ENCODE measurements at places on chromosomes 4 and X.
A peak's percentile ranks its signal among the peaks of the same experiment; 100 is the strongest.

GRCh38 chrX:74613370-74614092 lies 893 bp downstream of the RLIM start:
- DNase-seq, result peak; percentile 55

DNA sequence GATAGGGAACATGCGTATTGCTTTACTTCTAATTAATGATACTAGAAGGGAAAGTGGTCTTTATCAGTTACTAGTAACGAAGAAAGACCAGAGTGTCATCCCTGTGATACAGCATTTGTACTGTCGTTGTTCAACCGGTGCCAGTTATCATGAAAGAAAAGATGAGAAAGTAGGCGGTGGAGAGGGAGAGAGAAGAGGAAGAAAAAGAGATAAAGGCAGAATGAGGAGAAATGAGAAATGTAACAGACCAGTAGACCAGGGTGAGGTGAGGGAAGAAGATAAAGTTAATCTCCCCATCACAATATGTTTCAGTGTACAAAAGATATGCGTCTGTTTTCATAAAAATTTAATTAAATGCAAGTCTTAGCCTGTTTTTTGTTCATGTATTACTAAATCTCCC lies 135.2 kb upstream of the HPGD start:
- DNase-seq, result no peak

DNA sequence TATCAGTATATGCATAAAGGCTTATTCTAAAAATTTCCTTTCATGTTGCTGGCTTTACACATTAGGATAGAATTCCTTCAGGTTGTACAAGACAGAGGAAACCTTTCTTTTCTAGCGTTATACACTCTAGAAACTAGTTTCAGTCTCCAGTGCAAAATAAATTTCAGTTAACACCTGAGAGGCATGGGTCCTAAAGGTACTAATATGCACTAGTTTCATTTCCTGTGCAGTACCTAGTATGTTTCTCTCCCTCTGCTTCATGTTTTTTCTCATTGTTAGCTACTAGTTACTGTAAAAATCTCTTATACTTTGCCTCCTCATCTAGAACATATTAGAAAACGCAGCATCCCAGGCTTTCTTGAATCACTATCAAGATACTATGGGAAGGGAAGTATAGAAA lies 54.0 kb downstream of the SNX25 start:
- DNase-seq, result no peak

DNA sequence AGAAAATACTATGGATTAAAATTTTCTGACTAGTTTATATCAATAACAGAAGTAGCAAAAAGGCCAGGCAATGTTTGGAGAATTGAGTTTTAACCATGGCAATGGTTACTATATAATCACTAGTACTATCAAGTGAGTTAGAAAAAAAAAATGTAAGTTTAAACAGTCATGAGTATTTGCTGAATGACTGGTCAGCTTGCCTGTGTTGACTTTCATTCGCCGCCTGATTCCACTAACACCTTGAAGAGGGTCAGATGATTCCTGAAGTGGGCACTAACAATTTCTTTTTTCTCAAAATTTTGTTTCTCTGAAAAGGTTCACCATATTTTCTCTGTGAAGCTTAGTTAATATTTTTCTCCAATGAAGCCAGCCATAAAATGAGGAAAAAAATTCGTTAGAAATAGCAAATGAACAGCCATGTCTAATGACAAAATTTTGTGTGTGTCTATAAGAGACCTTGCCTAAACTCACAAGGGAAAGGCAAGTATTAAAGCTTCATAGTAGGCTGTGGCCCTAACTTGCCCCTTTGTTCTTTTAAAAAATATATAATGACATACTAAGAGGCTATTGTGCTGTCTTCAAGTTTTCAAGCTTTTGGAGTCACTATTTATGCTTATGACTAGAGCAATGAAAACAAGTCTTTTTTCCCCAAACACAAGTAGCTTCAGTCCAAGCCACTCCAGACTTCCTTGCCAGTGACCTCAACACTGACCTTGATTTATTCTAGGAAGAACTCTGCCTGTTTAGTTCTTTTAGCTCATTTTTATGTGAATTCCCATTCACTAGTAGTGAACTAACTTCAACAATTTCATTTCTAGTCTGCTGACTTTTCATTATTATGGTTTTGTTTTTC lies 18.4 kb upstream of the FHDC1 start:
- DNase-seq, result peak; percentile 93

DNA sequence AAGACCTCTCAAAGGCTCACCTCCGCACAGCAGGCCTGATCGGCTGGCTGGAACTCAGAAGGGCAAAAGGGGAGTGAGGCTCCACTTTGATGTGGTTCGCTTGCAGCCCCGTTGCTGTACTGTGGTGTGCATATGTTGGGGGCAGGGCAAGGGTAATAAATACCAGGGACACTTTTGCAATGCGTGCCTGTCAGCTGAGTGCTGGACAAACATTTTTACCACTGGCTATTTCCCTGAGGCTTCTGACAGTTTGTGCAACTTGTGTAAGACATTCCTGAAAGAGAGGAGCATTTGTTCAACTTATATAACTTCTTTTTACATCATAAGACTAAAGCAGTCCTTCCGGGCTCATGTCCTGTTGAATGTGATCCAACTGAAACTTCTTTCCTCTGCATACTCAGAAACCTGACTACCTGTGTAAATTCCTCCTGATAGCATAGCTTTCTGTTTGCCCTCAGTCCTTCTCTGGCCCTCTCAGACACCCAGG lies 82.3 kb downstream of the SPRY1 start:
- DNase-seq, result peak; percentile 82

- peak; percentile 28 for DNase-seq
Observed at GRCh38 chr4:45931154-45931553, 192.7 kb downstream of the GABRG1 start.

DNA sequence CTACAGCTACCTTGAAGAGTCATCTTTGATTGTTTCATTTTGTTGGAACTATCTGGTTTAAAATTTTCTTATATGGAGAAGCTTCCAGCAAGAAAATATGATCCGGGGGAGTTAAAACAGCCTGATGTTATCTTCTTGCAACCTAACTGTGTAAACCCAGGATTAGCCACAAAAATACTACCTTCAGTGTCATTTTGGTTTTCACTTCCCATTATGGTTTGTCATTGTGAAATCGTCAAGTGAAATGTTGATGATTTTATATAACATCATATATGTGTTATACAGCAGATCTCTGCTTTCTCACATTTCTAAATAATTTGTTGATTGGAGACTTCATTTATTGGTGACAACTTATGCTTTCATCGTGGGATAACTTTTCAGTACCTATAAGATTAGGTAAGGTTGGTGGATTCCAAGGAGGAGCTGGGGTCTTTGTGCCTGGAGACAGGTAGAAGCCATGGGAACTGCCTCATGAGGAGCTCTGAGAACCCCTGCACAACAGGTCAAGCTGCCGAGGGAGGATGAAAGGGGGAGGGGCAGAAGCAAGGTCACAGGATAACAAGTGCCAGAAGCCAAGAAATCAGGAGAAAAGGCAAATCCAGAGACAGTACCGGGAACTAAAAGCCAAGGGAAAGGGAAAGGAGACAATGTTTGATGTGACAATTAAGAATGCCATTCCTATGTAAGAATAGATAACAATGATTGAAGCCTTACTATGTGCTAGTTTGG lies 7.2 kb downstream of the ARHGAP24 start:
- DNase-seq, result no peak

DNA sequence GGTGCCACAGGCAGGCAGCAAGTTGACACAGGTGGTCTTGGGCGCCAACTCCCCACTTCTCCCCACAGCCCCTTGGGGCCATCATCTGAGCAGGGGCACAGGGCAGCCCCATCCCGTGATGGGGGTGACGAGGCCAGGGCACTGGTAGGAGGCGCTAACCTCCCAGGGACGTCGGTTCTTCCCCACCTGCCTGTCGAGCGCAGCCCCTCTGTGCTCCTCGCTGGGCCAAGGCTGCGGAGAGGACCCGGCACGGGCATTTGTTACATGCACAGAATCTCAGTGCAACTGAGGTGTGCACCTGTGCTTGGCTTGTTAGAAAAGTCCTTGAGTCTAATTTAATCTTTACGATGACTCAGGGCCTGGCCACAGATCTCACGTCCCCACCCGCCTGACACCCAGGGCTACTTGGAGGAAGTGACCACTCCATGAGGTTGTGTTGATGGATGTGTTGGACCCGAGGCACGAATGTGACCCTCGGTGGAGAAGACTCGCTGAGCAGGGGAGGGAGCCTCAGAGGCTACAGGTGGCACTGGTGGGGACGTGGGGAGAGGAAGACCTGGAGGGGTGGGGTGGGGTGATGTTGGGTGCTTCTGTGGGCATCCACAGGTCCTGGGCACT lies 3.1 kb upstream of the SH3TC1 start:
- peak; percentile 52 for DNase-seq

- no peak for DNase-seq
Observed at GRCh38 chrX:3584415-3584996, 128.9 kb downstream of the PRKX start.

- DNase-seq, result no peak
Observed at GRCh38 chrX:41145920-41146608, 60.8 kb downstream of the USP9X start.

- DNase-seq, result no peak
Observed at GRCh38 chrX:42770566-42770965, 7.4 kb downstream of the PPP1R2C start.

GRCh38 chr4:183241721-183242151 lies 78.3 kb downstream of the CLDN22 start:
- DNase-seq, result no peak

DNA sequence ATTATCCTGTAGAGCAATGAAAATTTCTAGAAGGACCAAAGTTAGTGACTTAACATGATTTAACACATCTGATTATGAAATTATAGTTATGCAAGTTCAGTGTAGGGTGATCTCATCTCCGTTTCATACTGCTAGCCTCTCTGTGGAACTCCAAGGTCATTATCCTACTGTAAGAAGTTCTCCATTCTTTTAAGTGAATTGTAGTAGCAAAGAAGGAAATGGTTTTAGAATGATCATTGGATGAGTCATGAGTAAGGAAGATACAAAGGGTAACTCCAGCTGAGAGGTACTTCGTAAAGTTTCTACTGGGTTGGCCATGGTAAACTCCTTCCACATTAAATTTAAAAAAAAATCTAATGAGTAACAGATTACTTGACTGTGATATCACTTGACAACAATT lies 215.0 kb upstream of the GIMD1 start:
- DNase-seq, result peak; percentile 4

DNA sequence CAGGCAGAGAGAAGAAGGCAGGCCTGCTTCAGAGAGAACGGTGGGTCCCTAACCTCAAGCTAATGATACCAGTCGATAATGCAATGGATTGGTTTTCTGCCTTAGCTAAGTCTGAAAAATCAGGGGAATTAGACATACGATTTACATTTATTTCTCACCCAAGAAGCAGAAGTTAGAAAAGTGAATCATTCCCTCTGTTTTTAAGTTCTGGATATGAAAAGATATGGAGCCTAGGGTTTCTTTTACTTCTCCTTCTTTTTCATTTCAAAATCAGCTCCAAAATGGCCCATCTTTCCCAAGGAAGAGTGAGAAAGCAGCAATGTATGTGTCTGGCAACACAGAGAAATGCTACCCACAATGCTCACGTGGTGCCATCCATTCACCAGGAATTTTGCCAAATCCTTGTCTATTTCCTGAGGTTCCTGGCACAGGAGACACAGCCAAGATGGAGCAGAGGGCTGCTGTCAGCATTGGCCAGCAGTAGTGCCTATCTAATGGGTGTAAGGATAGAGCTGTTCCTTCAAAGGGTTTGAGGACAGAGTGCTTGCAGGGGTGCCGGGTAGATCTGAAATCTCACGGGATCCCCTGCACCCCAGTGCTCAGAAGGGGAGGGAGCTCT lies 231.5 kb downstream of the MAML3 start:
- peak; percentile 16 for DNase-seq

GRCh38 chr4:40058121-40058520 lies 1.5 kb downstream of the N4BP2 start:
- DNase-seq, result no peak

DNA sequence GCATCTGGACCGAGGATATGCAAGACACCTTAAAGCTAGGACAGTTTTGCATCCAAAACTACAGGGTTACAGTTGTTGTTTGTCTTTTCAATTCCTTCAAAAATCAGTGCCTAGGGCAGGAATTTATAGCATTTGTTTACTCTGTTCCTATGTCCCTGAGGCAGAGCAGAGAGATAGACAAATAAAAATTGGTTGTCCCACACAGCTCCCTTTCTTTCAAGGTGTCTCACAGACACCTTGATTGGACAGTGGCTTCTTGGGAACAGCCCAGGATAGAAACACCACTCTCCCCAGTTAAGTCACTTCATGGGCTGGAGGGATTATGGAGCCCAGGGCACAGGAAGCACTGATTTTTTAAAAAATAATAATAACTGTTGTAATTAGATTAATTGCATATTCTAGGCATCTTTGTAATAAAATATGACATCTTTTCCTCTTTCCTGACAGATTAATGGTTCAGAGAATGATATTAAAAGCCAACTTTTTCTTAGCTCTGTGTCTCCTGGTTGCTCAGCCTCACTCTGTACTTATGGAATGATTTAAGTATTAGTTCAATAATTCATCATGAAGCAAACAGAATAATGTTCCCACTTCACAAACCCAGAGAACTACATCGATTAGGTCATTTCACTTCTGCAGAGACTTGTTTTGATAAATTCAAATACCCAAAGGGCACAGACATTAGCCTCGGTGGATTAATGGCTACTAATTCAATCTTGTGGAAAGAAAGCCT lies 8.2 kb downstream of the MAGEB17 start:
- DNase-seq, result no peak

DNA sequence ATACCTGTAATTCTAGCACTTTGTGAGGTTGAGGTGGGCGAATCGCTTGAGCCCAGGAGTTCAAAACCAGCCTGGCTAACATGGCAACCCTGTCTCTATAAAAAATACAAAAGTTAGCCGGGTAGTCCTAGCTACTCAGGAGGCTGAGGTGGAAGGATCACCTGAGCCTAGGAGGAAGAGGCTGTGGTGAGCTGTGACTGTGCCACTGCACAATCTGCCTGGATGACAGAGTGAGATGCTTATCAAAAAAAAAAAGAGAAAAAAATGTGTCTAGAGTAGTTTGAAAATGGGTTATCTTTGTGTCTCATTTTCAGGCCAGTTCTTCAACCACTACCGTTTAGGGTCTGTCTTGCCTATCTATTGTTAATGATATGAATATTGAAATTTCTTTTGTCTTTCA lies 98.1 kb downstream of the EGF start:
- no peak for DNase-seq

GRCh38 chrX:85517994-85518718 lies 138.7 kb upstream of the POF1B start:
- DNase-seq, result no peak

GRCh38 chr4:57877047-57877458 lies 766.9 kb upstream of the IGFBP7 start:
- no peak for DNase-seq

GRCh38 chrX:153609917-153610835 lies 11.2 kb upstream of the CCNQ start:
- peak; percentile 87 for DNase-seq

DNA sequence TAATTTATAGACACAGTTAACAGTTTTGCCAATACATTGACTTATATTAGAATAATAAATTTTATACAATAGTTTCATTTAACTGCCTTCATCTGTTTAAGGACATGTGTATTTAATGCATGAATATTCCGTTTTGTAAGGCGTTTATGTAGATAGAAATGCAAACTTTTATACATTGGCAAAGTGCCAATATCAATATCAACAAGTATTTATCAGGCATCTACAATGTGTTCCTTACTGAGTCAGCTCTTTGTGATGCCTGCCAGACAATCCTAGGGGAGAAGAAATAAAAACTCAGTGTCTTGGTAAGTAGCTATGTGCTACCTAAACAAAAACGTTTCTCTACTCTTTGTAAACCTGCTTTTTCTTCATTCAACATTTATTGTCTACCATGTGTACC lies 1142.2 kb downstream of the C4orf33 start:
- DNase-seq, result peak; percentile 17
